Hematopoietic multipotent progenitor cell treated with erythropoietin and hydrocortisone succinate and interleukin-3 and kit ligand, for 17 days (in vitro differentiated cells): ENCODE measurements at places on chromosomes 12 and 14.

- no peak for DNase-seq
Measured at GRCh38 chr12:88108021-88108420, 33.9 kb downstream of the CEP290 start.

GRCh38 chr12:12039897-12040296, 30.8 kb upstream of the BCL2L14 start:
- no peak for DNase-seq

GRCh38 chr12:105294886-105295479, 35.5 kb upstream of the C12orf75 start:
- DNase-seq, result no peak

DNA sequence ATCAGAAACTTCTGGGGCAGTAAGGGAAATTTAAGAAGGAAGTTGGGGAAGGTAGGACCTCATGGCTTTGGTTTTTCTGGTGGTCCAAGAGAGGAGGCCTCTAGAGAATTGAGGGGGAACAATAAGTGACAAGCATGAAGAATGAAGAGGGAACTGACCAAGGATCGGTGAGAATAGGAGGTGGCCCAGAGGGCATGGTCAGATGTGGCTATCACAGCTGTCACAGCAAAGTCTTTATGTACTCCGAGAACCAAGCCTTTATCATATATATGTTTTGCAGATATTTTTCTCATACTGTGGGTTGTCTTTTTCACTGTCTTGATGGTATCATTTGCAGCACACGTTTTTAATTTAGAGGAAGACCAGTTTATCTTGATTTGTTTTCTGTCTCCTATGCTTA, 64.3 kb downstream of the PPP2R5C start:
- DNase-seq, result no peak

- DNase-seq, result no peak
Measured at GRCh38 chr12:79844693-79845092, 90.2 kb downstream of the PPP1R12A start.

DNA sequence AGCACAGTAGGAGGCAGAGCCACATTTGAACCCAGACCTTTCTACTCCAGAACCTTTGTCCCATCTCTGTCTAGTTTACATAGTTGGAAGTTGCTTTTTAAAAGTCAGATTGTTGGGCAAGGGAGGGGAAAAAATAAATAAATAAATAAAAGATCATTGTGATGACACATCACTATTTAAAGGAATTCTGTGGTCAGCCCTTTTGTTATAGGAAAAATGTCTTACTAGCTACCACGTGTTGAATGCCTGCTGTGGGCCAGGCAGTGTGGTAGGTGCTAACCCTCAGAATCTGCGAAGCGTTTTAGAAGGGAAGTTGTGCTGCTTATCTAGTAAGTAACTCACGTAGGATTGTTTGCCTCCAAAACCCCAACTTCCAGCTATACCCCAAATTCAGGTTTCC, 62.3 kb downstream of the BHLHE41 start:
- DNase-seq, result no peak

- no peak for DNase-seq
Measured at GRCh38 chr12:92495108-92495507, 207.7 kb upstream of the PLEKHG7 start.

DNA sequence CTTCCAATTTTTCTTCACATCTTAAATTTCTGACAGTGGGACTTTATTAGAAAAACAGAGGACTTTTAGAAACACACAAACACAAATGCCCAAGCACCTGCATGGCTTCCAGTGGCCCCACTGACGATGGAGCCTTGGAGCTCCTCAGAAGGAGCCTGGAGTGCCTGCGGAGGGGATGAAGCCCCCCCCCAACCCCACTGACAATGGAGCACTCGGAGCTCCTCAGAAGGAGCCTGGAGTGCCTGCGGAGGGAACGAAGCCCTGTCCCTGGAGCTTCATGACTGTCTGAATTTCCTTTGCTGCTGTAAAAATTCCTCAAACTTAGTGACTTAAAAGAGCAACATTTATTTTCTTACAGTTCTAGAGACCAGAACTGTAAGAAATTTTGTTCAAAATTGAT, 80.1 kb upstream of the VRK1 start:
- DNase-seq, result no peak

DNA sequence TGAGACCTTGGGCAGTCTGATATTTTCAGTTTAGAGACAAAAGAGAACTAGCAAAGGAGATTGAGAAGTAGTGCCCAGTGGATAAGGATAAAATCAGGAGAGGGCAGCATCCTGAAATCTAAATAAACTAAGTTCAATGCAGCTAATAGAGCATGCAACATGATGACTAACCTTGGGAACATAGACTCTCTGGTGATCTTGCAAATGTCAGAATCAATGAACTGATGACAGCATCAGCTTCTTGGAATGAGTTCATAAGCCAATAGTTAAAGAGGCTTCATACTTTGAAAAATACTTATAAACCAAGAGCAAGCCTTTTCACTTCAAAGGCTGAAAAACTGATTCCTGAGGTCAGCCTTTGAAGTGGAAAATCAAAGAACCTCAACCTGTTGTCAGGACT, 8.2 kb downstream of the TAS2R19 start:
- DNase-seq, result no peak

DNA sequence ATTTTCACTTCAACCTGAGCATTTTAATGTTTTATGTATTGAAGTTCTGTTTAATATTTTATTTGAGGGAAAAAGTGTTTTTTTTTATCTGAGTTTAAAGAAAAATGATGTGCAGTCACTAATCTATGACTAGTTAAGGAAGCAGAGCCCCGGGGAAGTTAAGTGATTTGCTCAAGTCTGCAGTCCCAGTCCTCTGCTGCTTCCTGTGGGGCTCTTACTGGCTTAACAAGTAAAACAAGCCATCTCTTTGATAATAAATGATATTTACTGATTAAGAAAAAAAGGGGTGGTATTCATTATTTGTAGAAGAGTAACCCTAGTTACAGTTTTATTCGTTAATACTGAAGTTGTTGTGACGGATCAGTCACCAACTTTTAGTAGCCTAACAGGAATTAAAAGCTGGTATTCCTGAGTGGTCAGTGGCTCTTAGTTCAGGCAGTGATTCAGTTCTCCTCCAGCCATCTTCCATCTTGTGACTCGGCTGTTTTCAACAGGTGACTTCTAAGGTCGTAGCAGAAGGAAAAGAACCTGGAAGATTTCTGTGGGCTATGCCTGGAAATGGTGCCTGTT, 21.7 kb downstream of the BICDL1 start:
- DNase-seq, result no peak

DNA sequence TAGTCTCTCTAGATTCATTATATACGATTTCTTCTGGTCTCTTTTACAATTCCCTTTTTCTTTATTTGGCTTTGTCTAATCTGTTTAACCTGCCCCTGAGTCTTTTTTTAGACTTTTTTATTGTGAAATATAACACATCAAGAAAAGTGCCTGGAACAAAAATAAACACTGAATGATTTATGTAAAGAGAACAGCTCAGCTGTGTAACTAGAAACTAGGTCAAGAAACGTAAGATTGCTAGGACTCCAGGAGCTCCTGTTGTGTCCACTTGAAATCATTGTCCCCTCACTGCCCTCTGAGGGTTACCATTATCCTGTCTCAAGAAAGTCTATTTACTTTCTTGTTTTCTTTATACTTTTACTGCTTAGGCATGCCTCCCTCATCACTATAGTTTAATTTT, 23.1 kb downstream of the EXD2 start:
- no peak for DNase-seq
